ENCODE measurements at places on chromosomes 11 and 22.

- DNase-seq, result no peak
Measured at GRCh38 chr11:70866834-70867233, 385.5 kb downstream of the SHANK2 start.

DNA sequence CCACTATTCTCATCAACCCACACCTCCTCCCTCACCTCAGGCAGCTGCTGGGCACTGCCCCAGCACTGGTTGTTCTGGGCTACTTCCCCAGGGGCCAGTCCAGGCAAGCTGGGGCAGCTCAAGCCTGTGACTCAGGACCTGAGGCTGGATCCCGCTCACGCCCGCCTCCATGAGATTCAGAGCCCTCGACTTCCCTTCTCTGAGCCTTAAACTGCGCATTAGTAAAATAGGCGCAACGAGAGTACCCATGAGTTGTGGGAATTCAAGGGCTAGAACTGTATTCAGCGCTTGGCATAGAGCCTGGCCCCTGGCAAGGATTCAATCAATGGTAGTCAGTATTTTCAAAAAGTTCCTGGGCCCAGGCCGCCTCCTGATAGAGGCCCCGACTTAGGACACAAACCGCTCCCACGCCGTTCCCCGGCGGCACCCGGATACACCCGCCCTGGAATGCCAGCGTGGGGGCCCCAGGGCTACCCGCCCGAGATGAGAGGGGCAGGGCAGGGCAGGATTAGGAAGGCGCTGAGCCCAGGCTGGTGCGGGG lies 723 bp upstream of the CD82 start:
- DNase-seq, result no peak

- no peak for DNase-seq
Measured at GRCh38 chr11:31437742-31438435, 68.2 kb downstream of the DNAJC24 start.

- DNase-seq, result peak; percentile 20
Measured at GRCh38 chr11:7548659-7549274, 35.0 kb downstream of the PPFIBP2 start.

DNA sequence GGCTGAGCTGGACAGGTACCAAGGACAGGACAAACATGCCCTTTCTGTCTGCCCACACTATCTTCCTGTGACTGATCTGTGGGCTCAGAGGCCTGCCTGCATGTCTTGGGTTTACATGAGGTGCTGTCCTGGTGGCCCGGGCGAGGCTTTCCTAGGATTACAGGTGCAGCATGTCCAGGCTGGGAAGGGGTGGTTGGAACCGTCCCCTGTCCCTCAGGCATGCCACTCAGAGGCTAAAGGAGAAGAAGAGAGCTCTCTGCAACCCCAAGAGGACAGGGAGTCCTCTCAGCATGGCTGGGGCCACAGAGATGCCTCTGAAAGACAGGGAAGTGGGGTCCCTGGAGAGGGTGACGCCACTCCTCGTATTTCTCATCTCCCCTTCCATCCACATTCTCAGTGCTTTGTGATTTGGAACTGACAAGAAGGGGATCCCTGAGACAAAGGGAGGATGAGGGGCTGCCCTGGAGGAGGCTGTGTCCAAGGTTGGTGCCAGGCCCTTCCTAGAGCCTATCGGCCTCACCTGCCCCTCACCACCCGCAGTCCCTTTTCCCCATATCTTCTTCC lies 64.6 kb upstream of the LMO1 start:
- DNase-seq, result no peak

DNA sequence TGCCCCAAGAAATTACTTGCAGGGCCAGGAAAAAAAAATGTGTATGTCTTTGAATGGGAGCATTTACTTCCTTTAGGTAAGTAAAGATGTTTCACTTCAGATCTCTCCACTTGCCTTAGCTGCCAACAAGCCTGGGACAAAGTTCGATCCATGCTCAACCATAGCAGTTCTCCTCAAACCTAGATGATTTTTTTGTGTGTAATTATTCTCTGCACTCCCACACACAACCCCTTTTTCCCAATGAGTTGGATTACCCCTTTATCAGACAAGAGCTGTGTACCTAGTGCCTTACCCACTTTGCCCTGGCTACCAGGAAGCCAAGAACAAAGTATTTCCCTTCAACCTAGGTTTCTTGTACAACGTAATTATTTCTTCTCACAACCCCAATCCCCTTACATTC lies 35.6 kb downstream of the TPBGL start:
- no peak for DNase-seq

- DNase-seq, result no peak
Measured at GRCh38 chr22:44486538-44486937, 11.5 kb downstream of the RTL6 start.

- DNase-seq, result no peak
Measured at GRCh38 chr11:124115782-124116616, 749 bp downstream of the VWA5A start.

GRCh38 chr11:35998634-35999033 lies 54.8 kb downstream of the LDLRAD3 start:
- DNase-seq, result no peak

GRCh38 chr11:71330349-71330748 lies 78.0 kb upstream of the SHANK2 start:
- no peak for DNase-seq

GRCh38 chr11:88320149-88320559 lies 17.4 kb downstream of the CTSC start:
- no peak for DNase-seq

DNA sequence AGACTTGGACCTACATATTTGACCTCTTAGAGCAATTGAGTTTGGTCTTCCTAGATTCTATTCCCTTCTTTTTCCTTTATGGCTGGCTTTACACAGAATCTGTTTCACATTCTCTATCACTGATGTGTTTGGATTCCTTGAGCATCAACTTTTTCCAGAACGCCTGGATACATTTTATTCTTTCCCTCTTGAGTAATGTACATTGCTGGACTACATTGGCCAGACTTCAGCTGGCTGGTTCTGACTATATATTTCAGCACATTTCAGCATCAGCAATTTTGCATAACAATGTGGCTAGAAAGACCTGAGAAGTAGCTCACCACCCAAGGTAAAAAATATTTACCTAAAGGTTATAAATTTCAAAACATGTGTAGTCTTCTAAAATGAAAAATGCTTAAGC lies 2198.2 kb upstream of the RAG2 start:
- no peak for DNase-seq

GRCh38 chr11:25860677-25861450 lies 471.1 kb upstream of the ANO3 start:
- no peak for DNase-seq

DNA sequence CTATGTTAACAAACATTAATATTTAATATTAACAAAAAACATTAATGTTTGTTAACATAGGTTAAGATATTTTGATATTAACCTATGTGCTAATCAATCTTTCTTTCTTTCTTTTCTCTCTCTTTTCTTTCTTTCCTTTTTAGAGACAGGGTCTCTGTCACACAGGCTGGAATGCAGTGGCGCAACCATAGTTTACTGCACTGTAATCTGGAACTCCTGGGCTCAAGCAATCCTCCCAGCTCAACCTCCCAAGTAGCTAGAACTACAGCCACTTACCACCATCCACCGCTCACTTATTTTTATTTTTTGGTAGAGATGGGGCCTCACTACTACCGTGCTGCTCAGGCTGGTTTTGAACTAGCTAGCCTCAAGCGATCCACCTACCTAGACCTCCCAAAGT lies 13.2 kb downstream of the SIK3 start:
- no peak for DNase-seq

DNA sequence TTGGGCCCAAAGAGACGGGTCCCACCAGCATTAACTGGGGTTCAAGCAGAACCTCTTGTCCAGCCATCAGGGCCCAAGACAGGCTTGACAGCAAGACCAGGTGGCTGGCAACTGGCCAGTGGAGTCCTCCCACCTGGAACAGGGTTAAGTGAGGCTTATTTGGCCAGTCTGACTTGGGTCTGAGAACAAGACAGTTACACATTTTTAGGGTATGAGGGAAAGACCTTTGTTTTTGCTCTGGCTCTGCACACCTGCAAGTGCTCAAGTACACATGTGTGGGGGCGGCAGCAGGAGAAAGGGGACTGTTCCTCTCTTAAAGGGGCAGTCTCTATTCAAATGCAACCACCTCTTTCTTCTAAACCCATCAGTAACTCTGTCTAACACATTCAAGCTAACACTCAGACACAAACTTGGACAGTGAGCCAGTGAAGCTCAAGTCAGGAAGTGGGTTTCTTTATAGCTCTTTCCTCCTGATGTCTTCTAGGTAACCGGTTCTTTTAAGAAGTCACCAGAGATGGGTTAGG lies 116.2 kb downstream of the ETS1 start:
- no peak for DNase-seq

DNA sequence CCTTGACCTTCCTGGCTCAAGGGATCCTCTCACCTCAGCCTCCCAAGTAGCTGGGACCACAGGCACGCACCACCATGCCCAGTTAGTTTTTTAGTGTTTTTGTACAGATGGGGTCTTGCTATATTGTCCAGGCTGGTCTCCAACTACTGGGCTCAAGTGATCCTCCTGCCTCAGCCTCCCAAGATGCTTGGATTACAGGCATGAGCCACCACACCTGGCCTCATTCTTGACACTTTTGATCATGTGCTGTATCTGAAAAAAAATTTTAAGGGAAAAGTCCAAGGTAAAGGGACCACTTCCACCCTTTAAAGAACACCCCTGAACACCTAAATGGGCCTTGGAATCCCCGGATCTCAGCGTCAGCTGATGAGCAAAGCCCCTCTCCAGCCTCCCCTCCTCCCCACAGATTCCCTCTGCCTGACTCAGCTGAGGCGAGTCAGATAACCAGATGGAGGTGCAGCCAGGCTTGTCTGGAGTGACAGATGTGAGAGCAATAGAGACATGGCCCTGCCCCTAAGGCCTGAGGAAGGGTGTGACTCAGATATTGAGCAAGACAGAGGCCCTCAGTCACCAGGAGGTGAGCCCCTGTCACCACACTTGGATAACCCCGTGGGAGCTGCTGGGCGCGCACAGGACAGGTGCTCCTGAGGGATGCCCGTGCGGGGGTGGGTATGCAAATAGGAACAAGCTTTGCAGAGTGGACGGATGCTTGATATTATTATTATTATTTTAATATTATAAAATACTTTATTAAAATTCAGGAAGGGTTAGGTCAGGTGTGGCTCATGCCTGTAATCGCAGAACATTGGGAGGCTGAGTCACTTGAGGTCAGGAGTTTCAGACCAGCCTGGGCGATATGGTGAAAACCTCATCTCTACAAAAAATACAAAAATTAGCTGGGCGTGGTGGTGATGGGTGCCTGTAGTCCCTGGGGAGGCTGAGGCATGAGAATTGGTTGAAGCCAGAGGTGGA lies 5.0 kb upstream of the CCDC88B start:
- DNase-seq, result peak; percentile 99

GRCh38 chr11:133266986-133267385 lies 265.3 kb downstream of the OPCML start:
- DNase-seq, result no peak

Data from hematopoietic multipotent progenitor cell treated with erythropoietin and hydrocortisone succinate and interleukin-3 and kit ligand, for 8 days (in vitro differentiated cells).